Cortex of kidney (tissue), 1 donor: ENCODE measurements at places on chromosomes 12 and 14.

DNA sequence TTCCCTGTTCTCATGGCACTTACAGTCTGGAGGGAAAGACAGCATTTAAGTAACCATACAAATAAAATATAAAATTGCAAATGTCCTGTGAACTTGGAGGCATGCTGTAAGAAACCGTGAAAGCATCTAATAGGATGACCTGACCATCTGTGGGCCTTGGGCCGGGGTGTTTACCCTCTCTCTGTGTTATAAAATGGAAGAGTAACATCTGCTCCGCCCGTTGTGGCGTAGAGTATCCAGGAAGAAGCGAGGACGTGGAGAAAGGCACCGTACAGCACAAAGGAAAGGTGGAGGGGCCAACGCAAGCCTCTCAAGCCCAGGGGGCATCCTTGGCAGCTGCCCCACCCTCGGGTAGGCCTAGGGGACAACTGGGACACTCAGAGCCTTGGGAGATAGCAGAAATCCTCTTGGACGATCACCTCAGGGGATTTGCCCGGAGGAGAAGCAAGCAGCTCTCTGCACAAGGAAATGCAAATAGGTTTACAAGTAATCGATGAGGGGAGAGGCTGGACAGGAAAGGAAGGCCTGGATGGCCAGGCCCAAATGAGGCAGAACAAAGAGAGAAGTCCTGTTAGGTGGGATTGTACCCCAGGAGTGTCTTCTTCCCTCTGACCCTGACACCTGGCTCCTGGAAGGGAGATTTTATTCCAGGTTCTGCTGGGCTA is 26.2 kb downstream of the VSX2 start:
- no peak for DNase-seq

- DNase-seq = no peak
Observed at GRCh38 chr14:36176524-36176923, at the start of gene PTCSC3. Gene PTCSC3 (minus strand): TSS chr14:36176722.

- no peak for DNase-seq
Observed at GRCh38 chr12:71626768-71627167, 36.9 kb downstream of the ZFC3H1 start.

DNA sequence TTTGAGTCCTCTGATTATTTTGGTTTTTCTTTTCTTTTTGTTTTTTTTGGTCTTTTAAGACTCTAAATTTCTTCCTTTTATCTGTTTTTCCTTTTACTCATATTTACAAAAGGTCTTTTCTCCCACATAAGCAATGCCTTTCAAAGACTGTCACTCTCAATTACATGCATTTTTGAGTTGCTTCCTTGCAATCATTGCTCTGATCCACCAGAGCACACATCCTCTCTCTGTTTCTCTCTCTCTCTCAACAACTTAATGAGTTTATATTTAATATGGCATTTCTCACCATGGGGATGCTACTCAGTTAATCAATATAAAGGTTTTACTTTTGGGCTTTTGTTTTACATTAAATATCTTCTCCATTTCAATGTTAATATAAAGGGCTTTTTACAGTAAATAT is 62.7 kb upstream of the OR10AD1 start:
- DNase-seq = no peak

DNA sequence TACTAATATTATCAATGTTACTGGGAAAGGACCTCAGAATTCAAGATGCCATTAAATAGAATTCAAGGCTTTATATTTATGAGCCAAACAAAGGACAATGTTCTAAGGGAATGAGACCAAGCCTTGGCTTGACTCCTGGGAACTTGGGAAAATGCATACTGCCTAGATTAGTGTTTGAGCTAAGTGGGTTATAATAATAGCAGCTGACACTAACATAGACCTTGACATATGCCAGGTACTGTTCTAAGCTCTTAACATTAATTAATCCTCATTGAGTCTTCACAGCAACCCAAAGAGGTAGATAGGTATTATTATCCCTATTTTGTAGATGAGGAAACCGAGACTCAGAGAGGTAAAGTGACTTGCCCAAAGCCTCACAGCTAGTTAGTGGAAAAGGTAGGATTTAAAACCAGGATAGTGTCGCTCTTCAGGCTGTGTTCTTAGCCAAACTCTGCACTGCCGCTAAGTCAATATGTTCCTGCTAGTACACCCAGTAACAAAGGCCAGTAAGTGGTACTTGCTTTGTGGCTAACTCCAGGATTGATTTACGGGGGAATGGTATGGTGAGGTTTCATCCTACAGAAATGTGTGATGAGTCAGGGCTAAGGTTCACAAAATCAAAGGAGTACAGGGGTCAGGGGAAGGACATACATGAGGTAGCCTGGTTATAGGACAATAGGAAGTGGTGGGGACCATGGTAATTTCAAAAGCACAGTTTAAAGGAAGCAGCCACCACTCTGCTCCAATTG is 35.8 kb upstream of the PRKAB1 start:
- DNase-seq = no peak

- no peak for DNase-seq
Observed at GRCh38 chr12:6666211-6666610, 3.3 kb upstream of the ING4 start.

- DNase-seq = no peak
Observed at GRCh38 chr14:34843011-34843554, 32.1 kb downstream of the BAZ1A start.

GRCh38 chr14:61334197-61334701 is 12.9 kb downstream of the PRKCH start:
- no peak for DNase-seq

DNA sequence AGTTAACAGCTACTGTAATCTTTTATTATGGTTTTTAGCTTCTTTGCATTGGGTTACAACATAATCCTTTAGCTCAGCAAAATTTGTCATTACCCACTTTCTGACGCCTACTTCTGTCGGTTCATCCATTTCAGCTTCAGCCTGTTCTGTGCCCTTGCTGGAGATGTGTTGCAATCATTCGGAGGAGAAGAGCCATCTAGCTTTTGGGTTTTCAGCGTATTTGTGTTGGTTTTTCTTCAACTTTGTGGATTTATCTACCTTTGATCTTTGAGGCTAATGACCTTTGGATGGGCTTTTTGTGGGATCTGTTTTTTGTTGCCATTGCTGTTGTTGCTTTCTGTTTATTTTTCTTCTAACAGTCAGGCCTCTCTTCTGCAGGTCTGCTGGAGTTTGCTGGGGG is 69.2 kb upstream of the ATXN7L3B start:
- no peak for DNase-seq

DNA sequence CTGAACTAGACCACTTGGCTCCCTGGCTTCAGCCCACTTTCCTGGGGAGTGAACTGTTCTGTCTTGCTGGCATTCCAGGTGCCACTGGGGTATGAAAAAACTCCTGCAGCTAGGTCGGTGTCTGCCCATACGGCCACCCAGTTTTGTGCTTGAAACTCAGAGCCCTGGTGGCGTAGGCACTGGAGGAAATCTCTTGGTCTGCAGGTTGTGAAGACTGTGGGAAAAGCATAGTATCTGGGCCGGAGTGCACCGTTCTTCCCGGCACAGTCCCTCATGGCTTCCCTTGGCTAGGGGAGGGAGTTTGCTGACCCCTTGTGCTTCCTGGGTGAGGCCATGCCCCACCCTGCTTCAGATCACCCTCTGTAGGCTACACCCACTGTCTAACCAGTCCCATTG is 33.8 kb downstream of the TRAFD1 start:
- DNase-seq = no peak

- DNase-seq = no peak
Observed at GRCh38 chr14:92039063-92039718, 668 bp downstream of the TRIP11 start.
